ENCODE measurements at places on chromosomes 16 and 17.

DNA sequence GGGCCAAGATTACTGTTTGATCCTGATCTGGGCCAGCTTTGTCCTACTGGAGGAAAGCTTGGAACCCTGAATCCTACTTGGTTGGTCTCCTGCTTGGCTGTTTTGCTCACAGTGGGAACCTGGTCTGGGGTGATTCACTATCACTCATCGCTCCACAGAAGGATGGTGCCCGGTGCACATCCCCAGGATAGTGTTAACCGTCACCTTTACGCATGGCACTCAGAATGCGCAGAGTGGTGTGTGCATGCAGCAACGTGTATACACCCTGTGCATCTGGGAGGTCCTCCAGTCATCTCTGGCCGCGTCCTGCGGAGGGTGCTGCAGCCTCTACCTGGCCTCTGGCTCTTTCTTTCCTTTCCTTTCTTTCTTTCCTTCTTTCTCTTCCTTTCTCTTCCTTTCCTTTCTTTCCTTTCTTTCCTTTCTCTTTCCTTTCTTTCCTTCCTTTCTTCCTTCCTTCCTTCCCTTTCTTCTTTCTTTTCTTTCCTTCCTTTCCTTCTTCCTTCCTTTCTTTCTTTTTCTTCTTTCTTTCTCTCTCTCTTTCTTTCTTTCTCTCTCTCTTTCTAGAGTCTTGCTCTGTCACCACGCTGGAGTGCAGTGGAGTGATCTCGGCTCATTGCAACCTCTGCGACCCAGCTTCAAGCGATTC, 13.1 kb downstream of the SOCS3 start:
- DNase-seq, result no peak

DNA sequence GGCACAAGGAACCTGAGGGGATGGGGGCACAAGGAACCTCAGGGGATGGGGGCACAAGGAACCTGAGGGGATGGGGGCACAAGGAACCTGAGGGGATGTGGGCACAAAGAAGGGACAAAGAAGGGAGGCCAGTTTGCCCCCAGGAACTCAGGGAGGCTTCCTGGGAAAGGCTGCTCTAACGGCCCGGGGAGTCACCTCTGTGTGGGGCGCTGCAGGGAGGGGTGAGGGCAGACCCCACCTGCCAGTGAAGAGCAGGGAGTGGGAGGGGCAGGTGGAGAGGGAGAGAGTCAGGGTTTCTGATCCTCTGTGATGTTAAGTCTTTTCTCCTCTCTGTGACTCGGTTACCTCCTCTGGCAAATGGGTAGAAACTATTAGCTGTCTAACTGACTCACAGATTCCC, 57.7 kb downstream of the TIMM22 start:
- no peak for DNase-seq

DNA sequence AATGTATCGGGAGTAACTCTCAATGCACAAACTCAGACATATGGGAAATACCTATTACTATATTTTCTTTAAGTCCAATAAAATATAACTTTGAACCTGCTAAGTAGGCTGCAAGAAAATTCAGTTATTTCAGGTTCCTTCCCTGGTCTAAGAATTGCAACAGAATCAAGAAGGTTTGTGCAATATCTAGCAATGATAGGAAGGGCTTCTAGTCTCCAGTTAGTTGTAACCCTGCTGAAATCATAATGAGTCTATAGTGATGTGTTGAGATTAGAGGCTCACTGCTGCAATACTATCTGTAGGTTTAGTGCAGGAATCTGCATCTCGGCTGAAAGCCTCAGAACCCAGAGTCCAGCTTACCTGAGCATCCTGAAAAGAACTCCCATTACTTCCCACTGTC, 110.5 kb downstream of the PMP22 start:
- DNase-seq, result no peak

GRCh38 chr17:77131904-77132303, 8.9 kb upstream of the SEC14L1 start:
- no peak for DNase-seq

DNA sequence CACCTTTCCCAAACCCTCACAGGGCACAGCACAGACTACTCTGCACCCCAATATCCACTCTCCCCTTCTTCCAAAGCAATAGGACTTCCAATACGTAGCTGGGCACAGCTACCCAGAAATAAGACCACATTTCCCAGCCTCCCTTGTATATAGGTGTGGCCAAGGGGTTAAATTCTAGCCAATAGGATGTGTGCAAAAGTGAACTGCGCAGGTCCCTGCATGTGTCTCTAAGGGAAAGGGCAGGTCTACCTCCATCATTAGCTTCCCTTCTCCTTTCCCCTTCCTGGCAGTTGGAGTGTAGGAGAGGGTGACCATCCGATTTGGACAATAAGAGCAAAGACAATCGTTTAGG, 25.5 kb upstream of the SNN start:
- no peak for DNase-seq

GRCh38 chr16:9192746-9193145, 101.3 kb downstream of the HAPSTR1 start:
- DNase-seq, result no peak

- no peak for DNase-seq
These were observed 3.0 kb downstream of the CES3 start for GRCh38 chr16:66964049-66964448.

GRCh38 chr16:65154321-65154720, 32.5 kb upstream of the CDH11 start:
- no peak for DNase-seq

- no peak for DNase-seq
These were observed 1.7 kb downstream of the PIRT start for GRCh38 chr17:10836145-10836544.

GRCh38 chr17:65664266-65664665, 102.8 kb upstream of the AXIN2 start:
- no peak for DNase-seq

- DNase-seq, result no peak
These were observed at the start of gene ASPA for GRCh38 chr17:3475812-3476610. Gene ASPA (plus strand): TSS chr17:3475997. CDS start chr17:3476160, 163 bp downstream.

DNA sequence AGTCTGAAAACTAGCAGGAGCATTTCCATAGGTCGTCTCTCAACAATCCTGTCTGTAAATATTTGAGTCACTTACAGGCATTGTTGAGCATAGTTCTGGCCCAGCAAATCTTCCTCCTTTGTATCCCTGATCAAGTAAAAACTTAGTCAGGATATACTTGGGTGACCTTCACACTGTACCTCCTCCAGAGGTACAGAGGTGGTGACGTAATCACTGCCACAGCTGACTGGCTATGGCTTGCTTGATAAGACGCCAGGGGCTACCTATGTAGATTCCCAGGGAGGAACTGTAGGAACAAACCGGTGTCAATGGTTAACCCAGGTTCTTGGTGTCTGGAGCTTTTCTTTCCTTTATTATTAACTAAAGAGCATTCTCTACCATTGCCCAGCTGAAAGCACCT, at the start of gene KCNJ16:
Gene KCNJ16, plus strand, starts transcription at position 270 of the 400 bp plus-strand sequence. CDS start 56,863 bp downstream, outside the sequence.
- no peak for DNase-seq

DNA sequence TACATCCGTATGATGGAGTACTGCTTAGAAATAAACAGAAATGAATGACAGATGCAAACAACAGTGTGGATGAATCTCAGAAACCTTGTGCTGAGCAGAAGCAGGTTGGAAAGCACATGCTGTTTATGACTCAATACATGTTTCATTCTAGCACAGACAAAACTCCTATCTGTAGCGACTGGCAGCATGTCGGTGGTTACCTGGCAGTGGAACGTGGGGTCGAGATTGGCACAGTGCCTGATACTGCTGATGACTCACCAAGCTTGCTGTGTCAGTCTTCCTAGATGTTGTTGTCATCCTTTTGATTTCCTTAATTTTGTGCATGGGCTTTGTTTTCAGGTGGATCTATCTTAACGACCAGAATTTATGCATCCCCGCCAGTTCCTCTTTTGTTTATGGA, 62.1 kb downstream of the GAN start:
- no peak for DNase-seq

DNA sequence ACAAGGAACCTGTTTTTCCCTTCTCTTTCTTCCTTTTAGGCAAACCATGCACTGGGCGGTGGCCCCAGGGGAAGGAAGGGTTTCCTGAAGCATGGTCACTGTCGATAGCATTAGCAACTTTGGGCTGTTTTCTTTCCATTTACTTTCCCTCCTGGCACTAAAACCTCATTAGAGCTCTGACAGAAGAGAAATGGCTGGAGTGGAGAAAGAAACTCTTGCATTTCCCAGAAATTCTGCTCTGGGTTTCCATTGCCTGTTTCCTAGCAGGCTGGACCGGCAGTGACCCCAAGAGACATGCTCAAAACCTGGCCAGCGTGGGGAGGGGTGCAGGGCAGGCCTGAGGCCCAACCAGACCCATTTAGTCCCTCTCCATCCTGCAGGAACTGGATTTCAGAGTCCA, 230.7 kb upstream of the CCL2 start:
- DNase-seq, result no peak

DNA sequence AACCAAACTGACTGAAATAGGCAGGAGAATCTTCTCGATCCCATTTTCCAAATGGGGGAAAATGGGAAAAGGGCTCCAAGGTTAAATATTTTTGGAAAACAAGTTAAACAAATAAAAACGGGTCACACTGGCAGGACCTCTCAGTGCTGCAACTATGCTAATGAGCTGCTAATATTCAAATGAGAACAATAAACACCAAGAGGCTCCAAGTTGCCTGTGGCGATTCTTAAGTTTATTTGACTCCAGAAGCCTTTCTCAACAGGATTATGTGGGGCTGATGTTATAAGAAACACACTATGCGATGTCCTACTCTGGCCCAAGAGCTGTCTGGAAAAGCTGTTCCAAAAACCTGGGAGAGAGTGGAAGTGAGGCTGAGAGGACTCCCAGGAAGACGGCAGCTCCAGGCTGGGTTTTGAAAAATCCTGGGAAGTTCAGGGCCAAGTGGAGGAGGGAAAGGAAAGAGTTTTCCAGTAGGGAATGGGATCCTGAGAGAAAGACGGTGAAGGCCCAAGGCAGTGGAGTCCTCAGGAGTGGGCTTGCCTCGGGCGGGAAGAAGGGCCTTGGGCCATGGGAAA, 21.4 kb downstream of the WNT3 start:
- DNase-seq, result no peak

DNA sequence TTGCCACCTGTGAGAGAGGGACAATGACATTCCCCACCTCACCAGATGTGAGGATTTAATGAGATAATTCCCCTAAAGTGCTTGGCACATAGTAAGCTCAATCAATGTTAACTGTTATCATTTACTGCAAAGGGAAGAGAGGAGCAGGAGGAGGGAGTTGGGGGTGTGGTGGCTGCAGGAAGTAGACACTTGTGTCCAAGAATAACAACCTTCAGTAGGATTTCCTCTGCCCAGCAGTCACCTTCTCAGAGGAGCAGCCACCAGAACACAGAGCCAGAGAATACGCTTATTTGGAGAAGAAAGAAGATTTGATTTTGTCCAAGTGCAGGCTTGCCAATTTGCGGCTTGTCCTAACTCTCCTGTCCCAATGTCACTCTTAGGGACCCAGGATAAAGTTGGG, 10.2 kb downstream of the CBX4 start:
- DNase-seq, result no peak

- DNase-seq, result no peak
These were observed 50.8 kb upstream of the ZCCHC14 start for GRCh38 chr16:87543436-87544191.

- DNase-seq, result no peak
These were observed 7.2 kb downstream of the PIPOX start for GRCh38 chr17:29050176-29050575.

DNA sequence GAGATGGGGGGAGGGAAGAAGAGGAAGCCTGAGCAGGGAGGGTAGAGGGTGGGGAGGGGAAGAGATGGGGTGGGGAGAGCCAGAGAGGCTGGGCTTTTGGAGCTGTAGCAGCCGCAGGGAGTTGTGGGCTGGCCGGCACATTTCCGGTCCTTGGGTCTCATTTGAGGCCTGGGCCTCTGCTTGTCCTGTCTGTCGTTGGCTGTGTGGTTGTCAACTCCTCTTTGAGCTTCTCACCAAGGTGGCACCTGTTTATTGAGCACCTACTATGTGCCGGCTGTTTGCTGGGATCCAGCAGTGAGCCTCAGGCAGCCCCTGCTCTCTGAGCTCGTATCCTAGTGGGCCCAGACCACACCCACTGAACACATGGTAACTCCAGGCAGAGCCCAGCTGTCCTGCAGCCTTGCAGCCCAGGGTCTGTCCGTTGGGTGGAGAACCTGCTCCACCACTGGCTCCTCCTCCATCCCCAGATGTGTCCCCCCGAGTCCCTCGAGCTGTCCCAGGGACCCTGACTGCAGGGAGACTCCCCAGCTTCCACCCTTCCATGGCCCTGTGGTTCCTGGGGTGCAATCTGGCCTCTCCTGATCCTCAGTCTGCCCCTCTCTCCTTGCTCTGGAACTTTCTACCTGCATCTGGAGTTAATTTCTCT, 164.9 kb downstream of the IRF8 start:
- DNase-seq, result no peak

GRCh38 chr17:81242421-81243332, 3.6 kb downstream of the NDUFAF8 start:
- no peak for DNase-seq

DNA sequence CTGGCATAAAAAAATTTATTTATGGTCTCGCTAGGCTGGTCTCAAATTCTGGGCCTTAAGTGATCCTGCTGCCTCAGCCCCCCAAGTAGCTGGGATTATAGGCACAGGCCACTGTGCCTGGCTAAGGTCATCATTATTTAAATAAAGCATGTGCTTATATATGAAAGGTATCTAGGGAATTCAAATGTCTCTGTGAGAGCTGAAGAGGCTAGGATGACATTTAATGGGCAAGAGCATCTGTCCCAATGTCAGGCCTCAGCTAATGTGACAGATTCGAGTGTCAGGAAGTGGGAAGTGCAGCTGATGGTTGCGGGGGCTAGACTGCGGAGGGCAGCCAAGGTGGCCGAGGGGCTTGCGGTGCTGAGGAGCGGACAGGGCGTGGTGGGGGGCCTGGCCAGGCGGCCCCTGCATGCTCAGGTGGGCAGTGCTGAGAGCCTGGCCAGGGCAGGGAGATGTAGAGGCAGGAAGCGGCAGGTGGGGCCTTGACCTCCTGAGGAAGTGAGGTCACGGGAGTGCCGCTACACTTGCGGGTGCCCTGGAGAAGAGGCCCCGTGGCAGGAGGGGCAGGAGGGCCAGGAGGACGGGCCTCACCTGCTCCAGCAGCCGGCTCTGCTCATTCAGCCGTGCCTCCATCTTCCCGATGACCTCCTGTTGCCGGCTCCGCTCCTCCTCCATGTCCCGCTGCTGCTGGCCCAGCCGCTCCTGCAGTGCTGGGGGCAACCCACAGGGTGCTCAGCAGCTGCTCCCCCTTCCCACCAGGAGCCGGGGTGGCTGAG, 12.6 kb upstream of the MRPL38 start:
- DNase-seq, result no peak

GRCh38 chr17:46772475-46773220, 45.8 kb downstream of the WNT3 start:
- no peak for DNase-seq

- DNase-seq, result no peak
These were observed 203.0 kb upstream of the TNRC6C start for GRCh38 chr17:77755410-77755963.

- no peak for DNase-seq
These were observed 500.8 kb downstream of the KCNJ18 start for GRCh38 chr17:22193113-22193512.

Measured in BJ (cell line).